Foreskin keratinocyte (primary cell): ENCODE measurements at places on chromosomes 4 and X.

DNA sequence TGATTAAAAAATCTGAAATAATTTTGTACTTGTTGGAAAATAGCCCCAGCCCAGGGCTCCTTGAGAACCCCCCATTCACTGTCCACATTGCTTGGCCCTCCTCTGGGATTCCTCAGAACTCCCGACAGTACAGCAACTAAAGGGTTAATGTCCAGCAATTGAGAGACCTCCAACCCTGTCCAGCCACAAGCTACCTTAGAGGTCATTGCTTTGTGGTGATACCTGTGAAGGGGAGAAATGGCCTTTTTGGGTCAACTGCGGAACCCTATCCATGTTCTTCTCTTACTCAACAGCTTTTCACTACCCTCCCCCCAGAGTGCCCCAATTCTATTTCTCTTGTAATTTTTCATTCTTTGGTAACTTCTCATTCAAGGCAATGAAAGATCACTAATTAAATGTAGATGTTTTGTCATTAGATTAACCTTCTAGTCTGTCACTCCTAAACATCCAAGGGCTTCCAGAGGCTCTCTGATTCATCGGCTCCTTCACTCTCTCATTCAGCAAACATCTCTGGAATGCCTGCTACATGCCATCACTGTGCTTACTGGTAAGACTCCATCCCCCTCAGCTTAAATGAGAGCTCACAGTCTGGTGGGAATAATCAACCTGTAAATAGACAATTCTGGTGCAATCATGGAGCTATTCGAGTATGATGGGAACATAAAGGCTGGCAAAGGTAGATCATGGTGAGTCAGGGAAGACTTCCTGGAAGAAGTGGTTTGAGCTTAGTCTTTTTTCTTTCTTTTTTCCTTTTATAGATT lies 241.4 kb upstream of the PGRMC2 start:
- DNase-seq, result peak; percentile 97

GRCh38 chr4:114811564-114812301 lies 213.1 kb downstream of the UGT8 start:
- DNase-seq, result peak; percentile 60

- DNase-seq, result peak; percentile 73
Measured at GRCh38 chrX:16239211-16239610, 71.9 kb downstream of the MAGEB17 start.

GRCh38 chr4:127624173-127624572 lies 8.6 kb upstream of the INTU start:
- DNase-seq, result no peak

- DNase-seq, result no peak
Measured at GRCh38 chrX:1502853-1503252, 34.1 kb downstream of the P2RY8 start.

DNA sequence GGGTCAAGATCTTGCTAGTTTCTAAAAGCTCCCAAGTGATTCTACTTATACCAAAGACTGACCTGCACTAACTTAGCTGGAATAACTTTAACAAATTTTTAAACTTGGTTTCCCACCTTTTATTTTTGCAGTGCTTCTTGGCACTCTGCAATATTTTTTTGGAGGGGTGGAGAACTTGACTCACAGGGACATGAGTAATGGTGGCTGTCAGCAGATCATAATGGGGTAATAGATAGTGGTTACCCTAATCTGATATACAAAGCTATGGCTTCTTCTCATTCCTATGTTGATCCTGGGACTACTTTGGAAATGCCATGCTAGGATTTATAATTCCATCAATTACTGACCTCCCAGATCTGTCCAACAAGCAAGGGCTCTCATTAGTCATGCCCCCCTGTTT lies 295.7 kb downstream of the GPAT3 start:
- no peak for DNase-seq

DNA sequence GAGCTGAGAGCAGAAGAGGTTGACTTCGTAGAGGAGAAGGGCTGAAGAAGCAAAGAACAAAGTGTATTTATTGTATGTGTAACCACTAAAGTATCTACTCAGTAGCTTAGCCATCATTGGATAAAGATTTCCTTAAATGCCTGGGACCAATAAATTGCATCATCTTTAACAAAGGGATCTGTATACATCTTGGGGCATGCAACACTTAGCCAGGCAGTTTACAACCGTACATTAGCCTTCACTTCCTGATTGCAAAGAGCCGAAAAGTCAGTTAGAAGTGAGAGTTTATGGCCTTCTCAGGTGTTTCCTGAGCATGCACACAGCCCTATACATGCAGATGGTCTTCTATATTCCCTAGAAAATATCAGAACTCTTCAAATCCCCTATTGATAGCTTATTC lies 68.0 kb upstream of the MAGED1 start:
- DNase-seq, result no peak

- DNase-seq, result no peak
Measured at GRCh38 chrX:143661286-143661685, 25.4 kb upstream of the SLITRK4 start.

GRCh38 chr4:79495447-79495846 lies 87.4 kb upstream of the GK2 start:
- no peak for DNase-seq

GRCh38 chr4:108113229-108113628 lies 55.5 kb downstream of the LEF1 start:
- no peak for DNase-seq

- no peak for DNase-seq
Measured at GRCh38 chrX:136121788-136122187, 25.5 kb upstream of the FHL1 start.
